CD4-positive, CD25-positive, alpha-beta regulatory T cell (primary cell): ENCODE measurements at places on chromosomes 5 and 9.

DNA sequence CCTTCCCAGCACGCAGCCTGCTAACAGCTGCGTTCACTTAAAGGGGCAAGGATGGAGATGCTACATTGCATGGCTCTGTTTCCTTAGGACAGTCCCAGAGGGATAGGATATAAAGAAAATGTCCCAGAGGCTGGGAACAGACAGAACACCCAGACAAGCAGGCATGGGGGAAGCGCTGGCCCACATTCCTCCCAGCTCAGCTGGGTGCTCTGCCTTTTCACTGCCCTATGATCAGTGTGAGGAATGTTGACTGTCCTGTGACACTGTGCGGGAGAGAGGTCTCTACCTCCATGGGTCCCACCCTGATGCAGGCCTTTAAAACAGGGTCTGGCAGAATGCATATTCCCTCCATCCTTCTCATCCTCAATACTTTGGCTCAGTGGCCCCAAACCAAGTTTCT, 459.4 kb upstream of the DMAC1 start:
- DNase-seq: no peak

GRCh38 chr9:133729617-133730281, 8.4 kb downstream of the SARDH start:
- no peak for DNase-seq

GRCh38 chr5:146107901-146108300, 2.5 kb upstream of the PLAC8L1 start:
- DNase-seq: no peak

GRCh38 chr5:74334062-74334761, 306.3 kb downstream of the ENC1 start:
- no peak for DNase-seq

DNA sequence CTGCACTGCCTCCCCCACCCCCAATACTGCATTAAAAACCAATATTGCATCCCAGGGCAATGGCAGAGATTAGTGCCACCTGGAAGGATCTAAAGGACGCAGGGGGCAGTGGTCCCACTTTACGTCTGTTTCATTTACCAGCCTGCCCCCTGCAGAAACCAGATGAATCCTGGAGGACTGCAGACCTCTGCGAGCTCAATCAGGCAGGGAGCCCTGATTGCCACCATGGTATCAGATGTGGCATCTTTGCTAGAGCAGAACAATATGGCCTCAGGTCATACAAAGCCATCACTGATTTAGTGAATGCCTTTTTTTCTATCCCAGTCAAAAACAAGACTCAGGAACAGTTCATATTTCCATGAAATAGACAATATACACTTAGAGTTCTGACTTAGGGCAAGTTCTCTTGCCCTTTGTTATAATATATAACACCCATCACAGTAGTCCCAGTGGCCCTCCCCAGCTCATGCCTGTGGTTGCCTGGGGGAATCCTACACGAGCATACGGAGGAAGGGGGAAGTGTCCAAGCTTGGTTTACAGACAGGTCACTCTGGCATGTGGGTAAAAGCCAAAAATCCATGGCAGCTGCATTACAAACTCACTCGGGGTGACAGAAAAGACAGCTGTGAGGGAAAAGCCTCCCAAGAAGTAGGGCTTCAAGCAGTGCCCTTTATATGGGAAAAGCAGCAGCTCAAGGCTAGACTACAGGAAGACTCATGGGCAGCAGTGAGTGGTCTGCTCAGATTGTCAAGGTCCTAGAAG, 85.1 kb downstream of the MED27 start:
- no peak for DNase-seq

GRCh38 chr5:32127711-32128110, 46.4 kb downstream of the GOLPH3 start:
- DNase-seq: no peak

DNA sequence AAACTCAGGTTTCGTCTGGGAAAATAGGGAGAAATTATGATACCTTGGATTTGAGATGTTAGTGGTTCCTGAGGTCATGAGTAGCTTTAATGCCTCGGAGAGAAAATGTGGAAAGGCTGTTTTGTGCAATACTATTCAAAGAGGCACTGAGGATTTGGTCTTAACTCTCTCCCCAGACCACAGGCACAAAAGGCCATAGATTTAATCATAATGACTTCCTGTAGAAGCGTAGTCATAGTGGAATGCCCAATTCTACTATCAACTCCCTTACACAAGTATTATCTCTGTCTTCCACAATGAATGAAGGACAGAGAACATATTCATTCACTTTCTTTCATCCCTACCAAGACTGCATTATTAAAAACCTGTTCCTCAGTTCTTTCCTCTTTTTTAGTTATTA, 153.0 kb upstream of the FTMT start:
- DNase-seq: no peak

DNA sequence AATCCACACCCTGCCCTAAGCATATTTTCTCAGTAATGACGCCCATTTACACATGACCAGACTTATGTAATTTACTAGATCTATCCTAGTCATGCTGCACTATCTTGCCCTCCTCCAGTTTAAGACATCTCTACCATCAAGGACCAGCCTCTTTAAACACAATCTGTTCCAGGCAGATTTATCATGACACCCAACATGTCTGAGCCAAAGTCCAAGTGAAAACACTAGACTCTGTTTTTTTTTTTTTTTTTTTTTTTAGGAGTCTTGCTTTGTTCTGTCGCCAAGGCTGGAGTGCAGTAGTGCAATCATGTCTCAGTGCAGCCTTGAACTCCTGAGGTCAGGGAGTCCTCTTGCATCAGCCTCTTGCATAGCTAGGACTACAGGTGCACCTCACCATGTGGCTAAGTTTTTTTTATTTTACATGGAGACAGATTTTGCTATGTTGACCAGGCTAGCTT, 354.6 kb downstream of the ARRDC3 start:
- no peak for DNase-seq

DNA sequence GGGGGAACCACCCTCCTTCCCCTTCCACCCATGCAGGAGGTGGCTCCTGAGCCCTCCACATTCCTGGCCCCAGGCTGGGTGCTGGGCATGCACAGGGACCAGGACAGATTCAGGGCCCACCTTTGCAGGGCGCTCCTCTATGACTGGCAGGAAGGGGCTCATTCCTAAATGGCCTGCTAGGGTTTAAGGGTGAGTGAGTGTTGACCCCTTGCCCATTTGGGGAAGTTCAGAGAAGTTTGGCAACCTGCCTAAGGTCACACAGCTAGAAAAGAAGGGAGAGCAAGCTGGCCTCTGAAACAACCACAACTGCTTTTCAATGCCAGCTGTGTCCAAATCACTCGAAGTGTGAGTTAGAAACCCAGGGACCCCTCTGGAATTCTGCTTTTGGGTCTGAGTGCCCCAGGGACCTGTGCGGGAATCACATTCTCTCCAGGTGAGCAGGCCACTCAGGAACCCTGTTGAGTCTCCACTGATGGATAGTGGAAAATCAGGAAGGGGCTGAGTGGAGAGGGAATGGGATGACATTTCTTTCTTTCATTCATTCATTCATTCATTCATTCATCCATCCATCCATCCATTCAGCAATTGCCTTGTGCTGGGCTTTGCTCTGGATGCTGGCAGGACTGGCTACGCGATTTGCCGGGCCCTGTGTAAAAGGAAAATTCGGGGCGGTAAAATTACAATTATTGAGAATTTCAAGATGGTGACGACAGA, 191.9 kb downstream of the C9orf50 start:
- no peak for DNase-seq
